Immature natural killer cell (primary cell): ENCODE measurements at places on chromosomes 12 and 14.

DNA sequence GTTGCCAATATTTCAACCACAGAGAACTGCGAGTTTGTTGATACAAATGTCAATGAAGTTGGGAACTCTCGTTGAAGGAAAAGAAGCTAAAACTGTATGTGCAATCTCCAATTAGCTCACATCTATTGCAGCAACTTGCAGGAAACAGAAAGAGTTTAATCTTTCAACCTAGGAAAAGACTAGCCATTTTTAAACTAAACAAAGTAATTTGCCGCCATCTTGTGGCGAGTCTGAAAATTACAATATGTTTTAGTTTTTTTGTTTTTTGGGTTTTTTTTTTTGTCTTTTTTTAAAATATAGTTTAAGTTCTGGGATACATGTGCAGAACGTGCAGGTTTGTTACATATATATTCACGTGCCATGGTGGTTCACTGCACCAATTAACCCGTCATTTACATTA is 131.2 kb upstream of the FOXG1 start:
- no peak for DNase-seq

GRCh38 chr12:93518725-93519124 is 51.4 kb downstream of the MRPL42 start:
- no peak for DNase-seq

GRCh38 chr14:35034440-35034833 is 11.6 kb upstream of the FAM177A1 start:
- DNase-seq, result no peak

DNA sequence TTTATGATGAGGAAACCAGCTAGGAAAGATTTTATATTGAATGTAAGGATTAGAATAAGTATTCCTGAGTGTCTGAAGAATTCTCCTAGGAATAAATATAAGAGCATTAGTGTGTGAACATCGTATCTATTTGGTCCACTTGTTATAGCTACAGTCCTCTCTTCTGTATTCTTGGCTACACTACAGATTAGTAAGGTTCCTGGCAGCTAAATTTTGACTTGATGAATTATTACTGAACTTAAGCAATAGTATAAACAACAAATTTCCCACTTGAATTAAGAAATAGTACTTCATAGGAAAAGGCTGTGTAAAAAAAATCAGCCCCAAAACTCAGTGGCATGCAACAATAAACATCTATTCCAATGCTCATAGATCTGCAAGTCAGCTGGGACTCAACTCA is 138.4 kb upstream of the G2E3 start:
- no peak for DNase-seq

GRCh38 chr14:57508756-57509155 is 15.1 kb upstream of the CCDC198 start:
- DNase-seq, result no peak

GRCh38 chr14:33553706-33554278 is 397.1 kb downstream of the EGLN3 start:
- DNase-seq, result no peak

DNA sequence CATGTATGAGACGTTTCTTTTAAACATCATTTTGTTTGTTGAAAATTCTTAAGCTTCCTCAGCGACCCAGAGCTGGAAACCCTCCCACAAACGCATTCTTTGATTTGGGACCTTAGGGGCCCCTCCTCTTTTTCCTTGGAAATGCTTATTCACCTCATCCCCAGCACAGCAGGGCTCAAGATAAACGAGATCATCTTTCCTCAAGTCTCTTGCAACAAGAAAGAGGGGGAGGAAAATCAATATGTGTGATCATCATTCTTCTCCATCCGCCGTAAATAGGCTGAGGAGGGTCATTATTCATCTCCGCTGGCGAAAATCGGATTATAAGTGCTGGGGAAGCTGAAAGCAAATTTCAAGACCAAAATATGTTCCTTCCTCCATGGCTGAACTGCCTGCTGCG is 1415.2 kb downstream of the AACS start:
- DNase-seq, result no peak

GRCh38 chr12:98587084-98587483 is 6.4 kb upstream of the SLC25A3 start:
- DNase-seq, result no peak

DNA sequence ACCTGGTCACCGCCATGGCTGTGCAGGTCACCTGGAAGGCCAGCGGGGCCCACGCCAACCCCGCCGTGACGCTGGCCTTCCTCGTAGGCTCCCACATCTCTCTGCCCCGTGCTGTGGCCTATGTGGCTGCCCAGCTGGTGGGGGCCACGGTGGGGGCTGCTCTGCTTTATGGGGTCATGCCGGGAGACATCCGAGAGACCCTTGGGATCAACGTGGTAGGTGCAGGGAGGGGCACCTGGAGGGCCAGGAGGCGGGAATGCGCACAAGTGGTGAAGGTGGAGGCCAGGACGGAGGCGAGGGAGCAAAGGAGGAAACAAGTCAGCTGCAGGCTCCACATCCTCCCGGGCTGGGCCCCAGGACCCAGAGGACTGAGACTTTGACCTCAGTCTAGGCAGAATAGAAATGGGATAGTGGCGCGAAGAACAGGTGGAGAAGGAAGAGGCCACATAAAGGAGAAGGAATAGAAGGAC is 649 bp downstream of the AQP6 start:
- DNase-seq, result no peak

DNA sequence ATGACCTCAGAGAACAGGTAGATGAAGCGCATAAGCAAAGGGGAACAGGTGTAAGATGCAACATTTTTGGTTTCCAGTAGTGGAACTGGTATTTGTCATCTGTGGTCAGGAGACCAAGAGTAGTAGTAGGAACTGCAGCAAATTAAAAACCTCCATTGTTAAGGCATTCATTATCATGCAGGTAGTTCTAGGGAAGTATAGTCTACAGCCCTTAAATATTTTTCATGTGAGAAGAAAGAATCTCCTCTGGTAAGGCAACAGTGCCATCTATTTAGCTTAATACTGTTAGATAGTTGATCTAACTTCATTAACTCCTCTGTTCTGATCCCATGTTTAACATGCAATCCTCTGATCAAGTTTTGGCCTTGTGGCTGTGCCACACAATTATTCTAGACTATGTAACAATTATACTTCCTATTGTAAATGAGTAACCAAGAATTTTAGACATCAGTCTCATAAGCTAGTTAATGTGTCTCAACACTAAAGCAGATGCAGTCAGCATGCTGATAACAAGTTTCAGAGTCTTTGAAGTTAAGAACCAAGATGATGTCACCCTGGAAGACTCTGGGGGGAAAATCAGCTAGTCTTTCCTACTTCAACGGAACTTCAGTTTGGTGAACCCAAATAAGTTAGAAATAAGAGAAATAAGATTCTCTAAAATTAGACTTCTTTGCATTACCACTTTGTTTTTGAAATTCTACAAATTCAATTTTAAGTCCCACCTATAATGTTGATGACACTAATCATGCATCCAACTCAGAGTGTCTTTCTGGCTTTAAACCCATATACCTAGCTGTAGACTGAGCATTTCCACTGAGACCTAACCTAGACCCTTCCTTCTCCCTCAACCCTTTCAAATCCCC is 70.9 kb downstream of the STXBP6 start:
- DNase-seq, result no peak

DNA sequence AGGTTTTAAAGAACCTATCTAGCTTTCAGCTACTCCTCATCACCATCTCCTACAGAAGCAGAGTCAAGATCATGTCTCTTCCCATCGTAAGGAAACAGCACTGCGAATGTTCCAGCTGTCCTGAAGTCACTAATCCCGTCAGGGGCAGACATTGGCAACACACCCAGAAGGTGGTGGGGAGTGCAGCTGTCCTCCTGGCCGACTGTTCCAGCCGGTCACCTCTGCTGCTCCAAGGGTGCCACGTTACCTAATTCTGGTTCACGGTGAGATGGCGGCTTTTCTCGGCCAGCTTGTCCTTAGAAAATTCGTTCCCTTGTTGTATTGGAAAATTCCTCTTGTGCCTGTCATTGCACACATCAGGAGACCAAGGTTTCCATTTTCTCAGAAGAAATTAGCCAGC is 196.2 kb downstream of the ZFP36L1 start:
- no peak for DNase-seq

GRCh38 chr14:31530136-31530535 is 31.1 kb upstream of the NUBPL start:
- no peak for DNase-seq
